ENCODE measurements at places on chromosomes 5 and 9. TPM values are rescaled to one million over a fixed set of nuclear protein-coding genes. Genes with fewer than 3 reads are reported as not detected.

- no peak for DNase-seq
Observed at GRCh38 chr5:159735036-159735435, 181.2 kb upstream of the ADRA1B start.

GRCh38 chr9:2495221-2496005, 126.2 kb upstream of the VLDLR start:
- no peak for DNase-seq

GRCh38 chr5:143401227-143402016, 2.1 kb downstream of the NR3C1 start:
- DNase-seq, result peak; percentile 52

- no peak for DNase-seq
Observed at GRCh38 chr5:151688436-151688835, 1.7 kb upstream of the SPARC start.

GRCh38 chr5:172886974-172887501, 53.0 kb downstream of the ERGIC1 start:
- peak; percentile 88 for DNase-seq

- DNase-seq, result no peak
Observed at GRCh38 chr5:157273131-157273556, 7.2 kb downstream of the CYFIP2 start.

DNA sequence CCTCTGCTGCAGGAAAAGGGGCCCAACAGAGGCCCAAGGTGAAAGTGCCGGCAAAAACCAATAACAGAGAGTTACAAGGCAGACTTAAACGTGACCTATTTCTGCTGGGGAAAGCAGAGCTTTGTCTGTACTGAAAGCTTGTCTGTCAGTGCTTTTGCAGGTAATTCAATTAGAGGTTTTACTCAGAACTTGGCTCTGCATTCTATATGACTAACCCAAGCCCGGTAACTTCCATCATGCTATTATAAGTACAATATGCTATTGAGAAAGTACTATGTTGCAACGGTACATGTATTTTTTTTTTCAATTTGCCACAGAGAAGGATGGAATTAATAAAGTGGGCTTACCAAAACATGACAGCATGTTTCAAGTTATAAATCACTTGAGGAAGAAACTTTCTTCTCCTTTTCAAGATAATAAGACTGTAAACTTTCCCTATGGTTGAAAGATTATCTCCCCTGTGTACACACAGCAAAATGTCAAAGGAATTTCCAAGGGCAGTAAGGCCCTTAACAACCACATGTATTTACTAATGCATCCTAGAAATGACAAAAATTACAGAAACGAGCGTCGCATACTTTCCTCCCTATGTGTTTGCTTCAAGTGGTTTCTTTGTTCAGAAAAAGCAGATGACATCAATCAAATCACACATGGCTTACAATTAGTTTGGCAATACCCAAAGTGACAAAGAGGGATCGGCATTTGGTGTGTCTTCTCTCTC, 282.4 kb downstream of the EFNA5 start:
- DNase-seq, result peak; percentile 83

- DNase-seq, result no peak
Observed at GRCh38 chr5:181234455-181235306, 9.0 kb downstream of the RACK1 start.

- no peak for DNase-seq
Observed at GRCh38 chr5:158877124-158877581, 222.6 kb downstream of the EBF1 start.

The PRSS3 gene
- polyA plus RNA-seq, result 7.7 TPM

The GLDC gene
- polyA plus RNA-seq, result 0.13 TPM

The PCDHA8 gene
- polyA plus RNA-seq, result 0.02 TPM

The GRAMD2B gene
- 15.6 TPM for polyA plus RNA-seq

The RGMB gene
- polyA plus RNA-seq, result 129 TPM

The GABRG2 gene
- not detected for polyA plus RNA-seq

All from IMR-90 (cell line).